CD4-positive, CD25-positive, alpha-beta regulatory T cell (primary cell): ENCODE measurements at places on chromosomes 2 and 18. TPM values are rescaled to one million over a fixed set of nuclear protein-coding genes. Genes with fewer than 3 reads are reported as not detected.

Gene CTIF
- 1.8 TPM for total RNA-seq

Gene CDKL4
- 0.74 TPM for total RNA-seq

Gene SP140L
- 68.5 TPM for total RNA-seq

Gene LOXL3
- total RNA-seq: 1.1 TPM

Gene MLPH
- total RNA-seq: 0.47 TPM

GRCh38 chr18:3836483-3837335 lies 386.7 kb downstream of the TGIF1 start:
- H3K27me3 ChIP-seq: no peaks in the 10 kb centered on the region
- no peaks in the 10 kb centered on the region for H3K36me3 ChIP-seq

DNA sequence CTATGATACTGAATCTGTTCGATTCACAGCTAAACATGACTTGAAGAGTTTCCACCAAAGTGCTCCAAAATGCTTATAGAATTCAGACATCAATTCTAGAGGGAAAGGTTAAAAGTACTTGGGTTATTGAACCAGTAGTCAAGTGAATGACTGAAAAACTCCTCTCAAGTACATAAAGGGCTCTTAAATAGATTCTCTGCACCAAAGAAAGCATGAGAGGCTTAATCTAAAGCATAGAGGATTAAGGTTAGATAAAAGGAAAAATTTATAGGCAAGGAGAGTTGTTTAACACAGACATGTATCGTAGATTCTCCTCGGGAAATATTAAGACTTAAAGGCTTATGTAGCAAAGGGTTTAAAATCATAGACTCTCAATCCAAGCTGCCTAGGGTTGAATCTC lies 701.4 kb downstream of the ERBB4 start:
- no peaks in the 10 kb centered on the region for H3K27me3 ChIP-seq
- H3K4me3 ChIP-seq: no peak overlapping the region
- no peaks in the 10 kb centered on the region for H3K4me1 ChIP-seq
- H3K27ac ChIP-seq: no peak overlapping the region

DNA sequence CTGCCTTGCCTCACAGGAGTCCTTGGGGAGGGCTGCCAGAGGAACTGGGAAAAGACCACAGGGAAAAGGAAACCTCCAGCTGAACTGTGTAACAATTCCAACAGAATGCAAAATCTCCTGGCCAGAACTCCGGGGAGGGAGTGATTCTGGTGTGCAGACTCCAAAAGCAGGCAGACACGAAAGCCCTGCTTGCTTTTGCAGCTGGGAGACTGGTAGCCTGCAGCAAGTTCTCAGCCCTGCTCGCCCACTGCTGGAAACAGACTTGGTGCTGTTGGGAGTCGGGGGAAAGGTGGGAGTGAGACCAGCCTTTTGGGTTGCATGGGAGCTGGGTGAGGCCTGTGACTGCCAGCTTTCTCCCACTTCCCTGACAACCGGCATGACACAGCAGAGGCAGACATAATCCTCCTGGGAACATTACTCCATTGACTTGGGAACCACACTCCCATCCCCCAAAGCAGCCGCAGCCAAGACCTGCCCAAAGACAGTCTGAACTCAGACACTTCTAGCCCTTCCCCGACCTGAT lies 26.0 kb upstream of the NMI start:
- H3K27ac ChIP-seq: no peak overlapping the region
- H3K4me3 ChIP-seq: no peak overlapping the region
- H3K36me3 ChIP-seq: no peaks in the 10 kb centered on the region
- no peaks in the 10 kb centered on the region for H3K27me3 ChIP-seq
- no peak for DNase-seq
- H3K4me1 ChIP-seq: no peaks in the 10 kb centered on the region

DNA sequence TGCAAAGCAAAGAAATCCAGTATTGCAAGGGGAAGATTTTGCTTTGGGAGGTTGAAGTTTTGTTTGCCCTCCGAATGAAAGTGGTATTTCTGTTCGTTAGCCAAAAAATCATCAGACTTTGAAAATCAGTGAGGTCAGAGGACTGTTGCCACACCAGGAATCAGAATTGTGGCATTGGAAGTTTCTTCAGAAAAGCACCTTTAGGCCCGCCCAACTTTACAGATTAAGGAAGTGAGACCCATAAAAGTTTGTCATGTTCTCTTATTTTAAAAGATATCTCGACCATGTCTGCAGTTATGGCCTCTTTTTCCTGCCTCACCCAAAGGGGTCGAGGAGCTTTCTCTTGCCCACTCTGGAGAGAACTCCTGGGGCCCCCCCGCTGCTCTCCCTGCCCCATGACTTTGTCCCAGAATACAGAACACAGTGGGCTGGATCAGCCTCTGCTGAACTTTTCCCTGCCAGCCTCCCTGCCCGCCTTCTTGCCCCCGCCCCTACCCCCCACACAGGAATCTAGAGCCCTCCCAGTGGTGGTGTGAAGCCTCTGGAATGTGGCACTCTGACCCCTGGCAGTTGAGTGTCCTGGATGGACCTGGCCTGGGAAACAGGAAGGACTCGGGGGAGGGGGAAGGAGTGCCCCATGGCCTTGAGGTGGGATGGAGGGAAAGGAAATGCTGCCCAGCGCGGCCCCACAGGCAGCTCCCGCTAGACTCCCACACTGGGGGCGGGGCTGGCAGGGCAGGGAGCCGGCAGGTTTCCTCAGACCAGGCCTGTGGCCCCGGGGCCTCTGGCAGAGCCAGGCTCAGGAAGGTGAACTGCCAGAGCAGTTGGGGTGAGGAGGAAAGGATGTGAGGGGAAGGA lies 25.3 kb downstream of the CRIM1 start:
- no peak overlapping the region for H3K4me3 ChIP-seq
- H3K36me3 ChIP-seq: no peaks in the 10 kb centered on the region
- no peaks in the 10 kb centered on the region for H3K4me1 ChIP-seq
- no peak for DNase-seq
- H3K27ac ChIP-seq: no peak overlapping the region
- peaks cover 1% of the 10 kb centered on the region for H3K27me3 ChIP-seq

- H3K27ac ChIP-seq: no peak overlapping the region
- H3K27me3 ChIP-seq: peaks cover 8% of the 10 kb centered on the region
- no peak overlapping the region for H3K4me3 ChIP-seq
- DNase-seq: no peak
- H3K4me1 ChIP-seq: peaks cover 5% of the 10 kb centered on the region
Observed at GRCh38 chr2:216635171-216635570, 2.0 kb downstream of the IGFBP2 start.

GRCh38 chr2:111941531-111941930 lies 43.1 kb downstream of the MERTK start:
- H3K4me1 ChIP-seq: no peaks in the 10 kb centered on the region
- H3K4me3 ChIP-seq: no peak overlapping the region
- no peak for DNase-seq
- H3K36me3 ChIP-seq: no peaks in the 10 kb centered on the region
- H3K27ac ChIP-seq: no peak overlapping the region
- peaks cover 4% of the 10 kb centered on the region for H3K27me3 ChIP-seq
